ENCODE measurements at places on chromosomes 6 and 20.

DNA sequence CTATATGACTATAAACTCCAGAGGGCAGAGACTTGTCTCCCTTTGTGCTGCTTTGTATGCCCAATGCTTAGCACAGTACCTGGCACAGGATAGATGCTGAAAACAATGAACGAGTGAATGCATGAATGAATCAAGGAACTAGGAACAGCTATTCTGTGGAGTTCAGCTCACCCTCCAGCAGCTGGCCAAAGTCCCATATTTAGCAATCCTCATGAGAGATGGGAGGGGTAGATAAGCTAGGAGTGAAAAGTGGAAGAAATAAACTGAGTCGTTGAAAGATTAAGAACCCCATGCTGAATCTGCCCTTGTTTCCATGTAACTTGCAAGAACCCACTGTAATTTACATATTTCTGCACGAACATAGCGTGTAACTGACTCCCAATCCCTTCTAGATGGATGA is 106.5 kb downstream of the MAFB start:
- no peak for DNase-seq

GRCh38 chr6:137095093-137095492 is 50.3 kb upstream of the IL20RA start:
- no peak for DNase-seq

DNA sequence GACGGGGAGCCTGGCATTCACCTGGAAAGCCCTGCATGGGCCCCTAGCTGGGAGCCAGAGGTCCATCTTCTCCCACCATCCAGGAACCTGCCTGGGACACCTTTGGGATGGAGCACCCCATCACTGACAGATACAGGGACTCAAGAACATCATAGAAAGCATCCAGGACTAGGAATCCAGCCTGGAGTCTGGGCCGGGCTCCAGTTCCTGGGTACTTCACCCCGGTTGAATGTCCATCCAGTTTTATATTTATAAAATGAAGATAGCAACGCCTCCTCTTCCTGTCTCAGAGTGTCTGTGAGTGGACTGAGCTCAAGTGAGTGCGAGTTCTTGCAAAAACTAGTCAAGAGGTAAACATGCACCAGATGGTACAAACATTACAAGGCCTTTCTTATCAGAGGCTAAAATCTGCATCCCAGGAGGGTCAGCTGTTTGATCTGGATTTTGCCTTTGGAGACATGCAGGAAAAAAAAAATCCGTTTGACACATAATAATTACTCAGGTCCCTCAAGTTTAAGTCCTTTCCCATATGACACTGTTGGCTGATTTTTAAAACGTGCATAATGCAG is 27.4 kb downstream of the ZC3H12D start:
- no peak for DNase-seq

- no peak for DNase-seq
Observed at GRCh38 chr6:84057908-84058307, 24.3 kb downstream of the MRAP2 start.

GRCh38 chr6:37016995-37017394 is 11.5 kb downstream of the FGD2 start:
- DNase-seq = no peak

All from neural crest cell (in vitro differentiated cells).